ENCODE measurements at places on chromosomes 4 and X.
A peak's percentile ranks its signal among the peaks of the same experiment; 100 is the strongest.

DNA sequence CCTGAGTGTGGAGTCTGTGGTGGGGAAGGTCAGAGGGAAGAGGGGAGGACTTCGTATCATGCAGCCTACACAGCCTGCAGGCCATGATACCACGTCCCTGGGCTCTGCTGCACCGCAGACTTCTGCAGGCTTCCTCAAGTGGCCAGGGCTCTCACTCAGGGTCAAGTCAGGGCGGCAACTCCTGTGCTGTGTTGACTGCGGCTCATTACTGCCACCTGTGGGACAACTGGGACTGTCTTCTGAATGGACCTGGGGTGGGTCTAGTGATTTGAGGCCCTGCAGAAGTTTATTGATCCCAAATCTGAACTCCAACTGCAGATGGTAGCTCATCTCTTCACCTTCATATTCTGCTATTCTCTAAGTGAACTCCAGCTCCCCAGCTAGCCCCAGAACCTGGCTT is 167.1 kb downstream of the NSUN7 start:
- DNase-seq, result peak; percentile 37

GRCh38 chrX:16786791-16787735 is 797 bp downstream of the TXLNG start:
- DNase-seq, result no peak

- no peak for DNase-seq
These were observed 110.3 kb downstream of the PRKX start for GRCh38 chrX:3603026-3603661.

DNA sequence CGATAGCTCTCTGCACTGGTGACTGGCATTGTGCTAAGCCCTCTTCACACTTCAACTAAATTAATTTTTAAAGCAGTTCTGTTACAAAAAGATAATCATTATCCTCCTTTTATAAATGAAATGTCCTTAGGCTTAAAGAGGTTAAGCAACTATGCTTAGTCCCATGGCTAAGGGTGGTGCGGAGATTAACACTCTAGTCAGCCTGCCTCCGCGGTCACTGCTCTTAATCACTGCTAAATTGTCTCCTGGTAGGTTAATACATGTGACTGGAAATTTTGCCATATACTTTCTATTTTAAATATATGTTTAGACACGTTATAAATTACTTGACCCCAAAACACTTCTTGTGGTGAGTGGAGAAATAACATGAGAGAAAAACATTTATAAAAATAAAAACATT is 473.7 kb downstream of the CENPC start:
- no peak for DNase-seq

DNA sequence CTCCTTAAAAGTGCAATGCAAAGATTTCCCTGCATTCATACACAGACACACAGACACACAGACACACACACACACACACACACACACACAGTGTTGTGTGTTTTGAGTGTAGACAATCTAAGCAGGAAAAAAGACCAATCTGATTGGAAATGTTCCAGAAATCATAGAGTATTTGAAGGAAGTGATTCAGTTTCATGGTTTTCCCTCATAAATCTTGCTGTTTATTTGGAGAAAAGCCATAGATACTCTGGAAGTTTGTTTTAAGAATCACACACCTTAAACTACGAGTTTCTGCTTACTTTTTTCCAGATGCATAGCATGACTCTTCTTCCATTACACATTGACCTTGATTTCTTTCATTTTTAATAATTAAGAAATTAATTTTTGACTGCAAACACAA is 298.5 kb upstream of the BMP3 start:
- DNase-seq, result no peak

DNA sequence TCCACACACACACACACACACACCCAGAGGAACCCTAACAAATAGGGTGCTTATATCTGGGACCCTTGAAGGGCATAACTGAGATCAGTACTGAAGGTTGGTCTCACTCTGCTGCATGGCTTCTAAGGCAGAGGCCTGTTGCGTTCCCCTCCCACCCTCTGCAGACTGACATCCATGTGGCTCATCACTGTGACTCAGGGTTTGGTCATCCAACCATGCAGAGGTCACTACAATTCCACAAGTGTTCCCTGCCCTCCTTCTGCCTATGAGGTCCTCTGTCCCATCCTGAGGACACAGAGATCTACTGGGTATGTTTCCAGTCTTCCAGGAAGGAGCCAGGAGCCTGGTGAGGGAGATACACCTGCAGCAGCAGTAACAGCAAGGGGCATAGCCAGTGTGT is 55.8 kb downstream of the XAGE2 start:
- no peak for DNase-seq

- no peak for DNase-seq
These were observed 59.1 kb downstream of the FAM184B start for GRCh38 chr4:17722356-17722700.

- DNase-seq, result peak; percentile 17
These were observed at the start of gene KLHL13 for GRCh38 chrX:118116713-118117550. Gene KLHL13 (minus strand): TSS chrX:118116810. CDS start chrX:118028473, 88,337 bp downstream.

GRCh38 chr4:167955006-167955405 is 137.3 kb upstream of the ANXA10 start:
- no peak for DNase-seq

- no peak for DNase-seq
These were observed 57.1 kb upstream of the EFHC2 start for GRCh38 chrX:44400588-44400987.

GRCh38 chrX:31355206-31355955 is 283.5 kb upstream of the FTHL17 start:
- DNase-seq, result no peak

DNA sequence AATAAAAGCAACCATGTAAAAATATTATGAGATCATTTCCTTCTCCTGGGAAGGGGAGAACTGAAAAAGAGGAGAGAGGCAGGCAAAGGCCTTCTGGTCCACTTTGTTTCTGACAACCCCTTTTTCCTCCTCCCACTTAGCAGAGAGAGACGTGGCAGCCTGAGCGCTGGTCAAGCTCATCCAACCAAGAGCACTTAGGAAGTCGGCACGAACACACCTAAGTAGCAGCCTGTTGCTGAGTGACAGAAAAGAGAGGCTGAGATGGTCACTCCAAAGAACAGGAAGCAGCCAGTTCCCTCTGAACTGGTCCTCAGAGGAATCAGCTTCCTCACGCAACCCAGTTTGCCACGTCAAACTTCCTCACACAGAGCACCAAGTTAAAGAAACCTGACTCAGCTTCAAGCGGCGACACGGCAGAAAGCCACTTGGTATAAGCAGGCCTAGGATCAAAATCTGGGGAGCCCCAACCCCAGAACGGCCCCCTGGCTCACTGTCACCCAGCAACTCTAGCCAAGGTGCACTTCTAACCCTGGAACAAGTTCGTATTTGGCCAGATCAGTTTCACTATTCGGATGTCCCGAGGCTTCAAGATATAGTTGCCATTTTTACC is 861 bp downstream of the SEC24D start:
- peak; percentile 20 for DNase-seq

DNA sequence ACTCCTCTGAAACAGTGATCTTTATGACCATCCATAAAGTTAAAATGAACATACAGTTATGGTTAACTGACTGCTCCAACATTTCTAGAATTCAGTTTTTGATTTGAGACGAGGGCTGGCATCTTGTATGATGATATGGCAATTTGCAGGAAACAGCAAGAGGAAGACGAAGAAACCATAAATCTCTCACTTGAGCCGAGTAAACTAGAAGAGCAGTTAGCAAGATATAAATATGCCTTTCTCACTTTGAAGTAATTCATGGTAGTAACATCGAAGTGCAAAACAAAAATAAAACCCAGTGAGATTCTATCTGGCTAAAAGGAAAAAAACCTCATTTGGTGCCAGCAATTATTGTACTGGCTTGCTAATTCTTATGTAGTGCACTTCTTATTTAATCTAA is 139.0 kb upstream of the SPRY1 start:
- DNase-seq, result no peak

- no peak for DNase-seq
These were observed 119.5 kb upstream of the JADE1 start for GRCh38 chr4:128690011-128690410.

DNA sequence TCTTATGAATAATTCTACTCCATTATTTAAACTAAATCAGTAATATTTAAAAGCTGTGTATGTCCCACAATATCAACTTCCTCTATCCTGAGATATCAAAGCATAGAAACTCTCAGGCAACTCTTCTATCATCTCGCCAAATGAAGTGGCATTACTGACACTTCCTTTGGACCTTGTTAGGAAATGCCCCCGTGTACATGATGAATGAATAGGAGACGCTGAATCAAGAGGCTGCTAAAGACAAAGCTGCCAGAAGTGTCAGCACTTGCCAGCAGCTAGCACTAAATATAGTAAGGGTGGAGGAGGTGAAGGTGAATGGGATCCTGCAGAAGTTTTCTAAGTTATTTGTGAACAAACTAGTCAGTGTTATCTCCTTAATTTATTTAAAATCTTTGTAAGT is 99.5 kb upstream of the BLTP1 start:
- DNase-seq, result no peak

GRCh38 chr4:148355442-148356123 is 86.6 kb downstream of the NR3C2 start:
- DNase-seq, result no peak

GRCh38 chr4:54593795-54594322 is 63.9 kb upstream of the KIT start:
- no peak for DNase-seq

GRCh38 chrX:153793291-153793690 is 884 bp downstream of the IDH3G start:
- no peak for DNase-seq

DNA sequence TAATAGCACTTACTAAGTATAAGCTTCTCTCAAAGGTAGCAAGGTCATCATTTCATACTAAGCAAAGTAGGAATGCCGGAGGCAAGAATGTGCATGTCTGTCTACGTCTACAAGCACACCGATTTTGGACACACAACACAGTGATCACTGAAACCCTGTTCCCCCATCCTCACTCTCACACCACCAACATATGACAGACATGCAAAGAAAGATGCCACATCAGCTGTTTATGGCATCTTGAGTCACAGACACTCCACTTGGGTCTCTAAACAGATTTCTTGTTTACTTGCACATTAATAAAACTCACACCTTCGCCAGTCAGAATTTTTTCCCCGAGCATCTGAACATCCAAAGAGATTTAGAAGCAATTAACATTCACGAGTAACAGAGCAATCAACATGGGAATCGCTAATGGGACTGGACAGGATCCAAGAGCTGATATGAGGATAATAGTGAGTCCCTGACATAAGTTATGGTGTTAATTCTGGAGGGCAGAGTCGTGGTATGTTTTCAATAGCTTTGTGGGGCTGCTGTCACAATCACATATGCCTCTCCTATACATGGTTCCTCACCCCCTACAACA is 324.1 kb downstream of the DHX15 start:
- no peak for DNase-seq

- no peak for DNase-seq
These were observed 64.1 kb downstream of the WWC2 start for GRCh38 chr4:183163135-183163534.

GRCh38 chrX:153226344-153227185 is 47.5 kb downstream of the MAGEA1 start:
- DNase-seq, result no peak

- no peak for DNase-seq
These were observed 274.5 kb downstream of the ADGRA3 start for GRCh38 chr4:22241415-22241814.

GRCh38 chrX:53445977-53446376 is 11.8 kb upstream of the HSD17B10 start:
- DNase-seq, result peak; percentile 60

DNA sequence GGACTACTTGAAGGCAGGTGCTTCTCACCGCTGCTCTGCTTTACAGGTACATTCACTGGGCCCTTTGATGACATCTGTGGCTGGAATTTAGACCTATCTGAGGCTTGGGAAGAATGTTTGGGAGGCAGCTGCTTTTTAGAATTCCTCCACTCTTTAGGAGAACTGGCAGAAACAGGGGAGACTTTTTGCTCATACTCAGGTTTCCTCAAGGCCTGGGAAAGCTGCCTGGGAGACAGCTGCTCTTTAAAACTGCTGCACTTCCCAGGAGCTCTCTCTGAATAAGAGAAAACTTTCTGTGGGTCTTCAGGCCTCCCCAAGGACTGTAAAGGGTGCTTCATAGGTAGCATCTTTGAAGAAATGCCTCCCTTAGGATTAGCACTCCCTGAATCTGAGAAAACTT is 14.3 kb downstream of the CT47C1 start:
- DNase-seq, result no peak
